ENCODE measurements at places on chromosomes 7 and 10.

DNA sequence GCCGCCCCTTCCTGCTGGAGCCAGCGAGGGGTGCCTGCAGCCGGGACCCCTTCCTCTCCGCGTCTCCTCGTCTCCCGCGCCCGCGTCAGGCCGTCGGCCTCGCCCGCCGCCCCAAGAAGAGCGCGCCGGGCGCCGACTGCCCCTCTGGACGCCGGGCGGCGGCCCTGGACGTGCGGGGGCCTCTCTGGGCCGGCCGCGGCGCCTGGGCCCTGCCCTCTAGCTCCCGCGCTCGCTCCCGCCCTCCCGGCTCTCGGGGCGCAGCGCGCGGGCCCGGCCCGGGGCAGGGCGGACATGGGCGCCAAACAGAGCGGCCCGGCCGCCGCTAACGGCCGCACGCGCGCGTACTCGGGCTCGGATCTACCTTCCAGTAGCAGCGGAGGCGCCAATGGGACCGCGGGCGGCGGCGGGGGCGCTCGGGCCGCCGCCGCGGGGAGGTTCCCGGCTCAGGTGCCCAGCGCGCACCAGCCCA, 704 bp downstream of the ZNRF2 start:
- no peak for DNase-seq

DNA sequence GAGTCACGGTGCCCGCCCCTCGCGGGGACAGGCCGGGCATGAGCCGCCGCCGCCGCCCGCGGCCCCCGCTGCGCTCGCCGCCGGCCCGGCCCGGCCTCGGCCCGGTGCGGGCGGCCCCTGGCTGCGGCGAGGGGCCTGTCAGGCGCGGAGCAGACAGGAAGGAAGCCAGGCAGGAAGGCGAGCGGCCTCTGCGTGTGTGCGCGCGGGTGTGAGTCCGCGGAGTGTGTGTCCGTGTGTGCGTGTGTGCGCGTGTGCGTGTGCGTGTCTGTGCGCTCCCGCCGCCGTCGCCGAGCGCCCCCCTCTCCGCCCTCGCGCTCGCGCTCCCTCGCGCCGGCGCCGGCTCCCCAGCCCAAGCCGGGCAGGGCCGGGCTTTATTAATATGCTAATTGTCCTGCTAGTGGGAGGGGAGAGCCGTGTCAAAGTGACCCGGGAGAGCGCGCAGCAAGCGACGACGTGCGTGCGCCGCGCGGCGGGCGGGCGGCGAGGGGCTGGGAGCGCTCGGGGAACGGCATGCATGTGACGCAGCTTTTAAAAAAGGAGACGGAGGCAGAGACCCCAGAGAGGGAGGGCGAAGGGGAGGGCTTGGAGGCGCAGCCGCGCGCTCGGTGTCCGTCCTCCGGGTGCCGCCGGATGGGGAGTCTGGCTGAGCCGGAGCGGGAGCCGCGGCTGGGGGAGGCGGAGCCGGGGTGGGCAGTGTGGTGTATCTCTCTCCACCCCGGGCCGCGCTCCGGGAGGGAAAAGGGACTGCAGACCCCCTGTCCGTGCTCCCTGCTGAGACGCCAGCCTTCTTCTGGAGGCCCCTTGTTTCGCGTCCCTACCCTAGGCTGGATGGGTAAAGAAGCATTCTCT, at the start of gene LDB1:
TSS of gene LDB1 (minus strand) at position 227 of the 849 bp plus-strand sequence. CDS start 258 bp downstream, outside the sequence.
- DNase-seq, result peak; percentile 83

DNA sequence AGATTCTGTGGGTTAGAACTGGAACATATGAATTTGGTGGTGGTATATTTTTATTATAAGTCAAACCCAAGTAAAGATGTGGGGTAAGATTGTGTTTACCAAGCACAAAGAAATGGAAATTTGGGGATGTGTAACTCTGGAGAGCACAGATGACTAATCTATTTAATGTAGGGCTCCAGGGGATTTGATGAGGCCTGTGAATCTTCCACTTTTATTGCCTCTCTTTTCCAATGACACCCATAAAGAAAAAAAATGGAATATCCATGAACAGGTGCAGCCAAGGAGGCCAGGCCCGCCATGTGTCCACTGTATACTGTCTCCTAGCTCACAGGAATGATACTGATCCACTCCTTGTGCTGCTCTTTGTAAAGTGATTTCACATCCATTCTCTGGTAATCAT, 2.8 kb downstream of the SRGN start:
- DNase-seq, result no peak

GRCh38 chr7:138975343-138976104, 5.7 kb downstream of the KIAA1549 start:
- no peak for DNase-seq

DNA sequence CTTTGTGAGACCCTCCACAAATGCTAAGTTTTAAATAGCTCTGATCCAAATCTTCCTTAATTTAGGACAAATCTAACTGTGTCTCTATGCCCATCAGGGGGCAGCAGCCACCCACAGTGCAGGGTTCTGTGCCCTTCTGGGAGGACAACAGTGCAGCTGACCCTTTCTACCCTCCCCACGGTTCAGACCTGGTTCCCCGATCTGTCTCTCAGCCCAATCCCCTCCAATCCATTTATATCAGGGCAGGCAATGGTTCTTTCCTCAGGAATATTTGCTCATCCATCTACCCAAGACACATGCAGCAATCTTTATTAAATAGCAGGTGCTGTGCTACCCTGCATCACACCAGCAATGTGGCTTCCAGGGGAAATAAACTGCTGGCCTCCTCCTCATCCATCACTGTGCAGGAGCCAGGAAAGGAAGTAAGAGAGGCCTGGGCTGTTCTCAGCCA, 4.0 kb upstream of the RBM28 start:
- DNase-seq, result peak; percentile 60

- DNase-seq, result no peak
These were observed 1.6 kb downstream of the TMEM176A start for GRCh38 chr7:150801946-150802771.

GRCh38 chr7:140212100-140212881, 35.5 kb upstream of the KDM7A start:
- DNase-seq, result no peak

GRCh38 chr10:120460776-120461175, 3.7 kb downstream of the PLPP4 start:
- DNase-seq, result peak; percentile 92

DNA sequence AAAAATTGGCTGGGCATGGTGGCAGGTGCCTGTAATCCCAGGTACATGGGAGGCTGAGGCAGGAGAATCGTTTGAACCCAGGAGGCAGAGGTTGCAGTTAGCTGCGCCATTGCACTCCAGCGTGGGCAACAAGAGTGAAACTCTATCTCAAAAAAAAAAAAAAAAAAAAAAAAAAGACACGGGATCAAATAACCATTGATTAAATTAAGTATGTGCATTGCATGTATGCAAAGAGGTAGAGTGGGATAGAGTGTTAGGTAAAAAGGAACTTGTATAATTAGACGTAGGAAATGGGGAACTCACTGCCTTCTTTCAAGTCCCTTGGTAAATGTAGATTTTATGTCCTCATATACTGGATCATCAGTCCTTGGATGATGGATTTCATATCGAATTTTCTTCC, 13.1 kb downstream of the VCL start:
- no peak for DNase-seq

GRCh38 chr7:99365318-99366141, 9.0 kb upstream of the ARPC1B start:
- no peak for DNase-seq

GRCh38 chr10:131102676-131103075, 208.8 kb downstream of the TCERG1L start:
- DNase-seq, result no peak

DNA sequence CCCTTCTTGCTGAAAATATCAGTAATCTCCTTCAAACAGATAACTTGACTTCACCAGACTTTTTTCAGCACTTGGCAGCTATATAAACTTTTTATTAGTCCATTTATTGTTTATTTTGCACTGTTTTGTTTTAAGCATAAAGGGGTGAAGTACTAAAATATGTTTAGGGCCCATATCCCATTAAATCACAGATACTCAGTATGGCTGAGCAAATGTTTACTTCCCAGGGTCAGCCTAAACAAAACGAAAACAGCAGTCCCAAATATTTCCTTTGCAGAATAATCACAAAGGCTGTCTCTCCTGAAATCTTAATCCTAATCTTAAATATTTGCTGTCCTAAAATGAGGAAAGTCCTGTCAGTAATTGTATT, 649.6 kb downstream of the TNS3 start:
- no peak for DNase-seq

DNA sequence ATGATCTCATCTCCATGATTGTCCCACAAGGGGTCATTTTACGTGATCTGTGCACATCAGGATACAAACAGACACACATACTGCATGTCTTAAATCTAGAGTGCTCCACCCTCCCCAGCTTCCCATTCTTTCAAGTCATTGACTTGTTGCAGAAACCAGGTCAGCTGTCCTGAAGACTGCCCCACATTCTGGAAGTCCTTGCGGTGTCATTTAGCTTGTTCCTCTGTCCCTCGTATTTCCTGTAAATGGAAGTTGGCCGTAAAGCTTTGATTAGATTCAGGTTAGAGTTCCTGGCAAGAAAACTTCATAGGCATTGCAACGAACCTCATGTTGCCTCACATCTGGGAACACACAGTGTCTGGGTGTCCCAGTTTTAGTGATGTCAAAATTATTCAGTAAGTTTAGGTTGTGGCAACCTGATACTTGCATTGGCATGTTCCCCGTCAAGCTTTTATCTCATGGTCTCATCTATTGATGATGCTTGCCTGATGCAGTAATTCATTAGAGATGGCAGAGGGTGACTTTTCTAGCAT, 417.4 kb upstream of the GALNT17 start:
- no peak for DNase-seq

GRCh38 chr7:29189743-29190201, 4.8 kb upstream of the CHN2 start:
- peak; percentile 19 for DNase-seq

- no peak for DNase-seq
These were observed 111.6 kb upstream of the MEOX2 start for GRCh38 chr7:15798081-15798480.

- DNase-seq, result no peak
These were observed 114.5 kb upstream of the LYZL1 start for GRCh38 chr10:29174389-29174788.

- no peak for DNase-seq
These were observed 224.2 kb upstream of the LYZL1 start for GRCh38 chr10:29064680-29065079.

DNA sequence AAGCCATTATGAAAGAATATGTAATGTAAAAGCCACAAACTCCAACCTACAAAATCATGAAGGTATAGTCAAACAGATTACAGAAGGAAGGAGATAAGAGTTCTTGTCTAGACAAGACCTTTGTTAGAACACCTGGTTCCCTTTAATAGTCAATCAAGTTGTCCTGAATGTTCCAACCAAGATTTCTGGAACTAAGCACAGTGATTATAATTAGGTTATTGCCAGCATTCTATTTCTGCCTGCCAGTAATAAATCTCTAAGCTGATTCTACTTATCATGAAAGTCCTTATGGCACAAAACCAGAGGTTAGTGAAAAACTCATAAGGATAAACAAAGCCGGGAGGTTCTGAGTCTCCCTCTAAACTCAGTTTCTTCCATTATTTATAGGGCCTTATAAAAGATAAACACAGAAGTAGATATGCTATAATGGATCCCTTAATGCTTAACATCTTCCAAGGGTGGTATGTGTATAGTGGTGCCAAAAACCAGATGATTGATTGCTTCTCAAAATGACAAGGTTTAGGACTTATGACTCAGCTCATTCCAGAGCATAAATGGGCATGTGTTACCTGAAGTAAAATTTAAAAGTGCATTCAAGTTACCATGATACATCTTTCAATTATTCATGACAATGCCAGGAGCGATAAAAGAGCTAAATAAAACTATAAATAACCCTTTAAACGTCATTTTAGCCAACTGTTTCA, 237.2 kb downstream of the CSTF2T start:
- no peak for DNase-seq
